ENCODE measurements at places on chromosomes 3 and 15.

DNA sequence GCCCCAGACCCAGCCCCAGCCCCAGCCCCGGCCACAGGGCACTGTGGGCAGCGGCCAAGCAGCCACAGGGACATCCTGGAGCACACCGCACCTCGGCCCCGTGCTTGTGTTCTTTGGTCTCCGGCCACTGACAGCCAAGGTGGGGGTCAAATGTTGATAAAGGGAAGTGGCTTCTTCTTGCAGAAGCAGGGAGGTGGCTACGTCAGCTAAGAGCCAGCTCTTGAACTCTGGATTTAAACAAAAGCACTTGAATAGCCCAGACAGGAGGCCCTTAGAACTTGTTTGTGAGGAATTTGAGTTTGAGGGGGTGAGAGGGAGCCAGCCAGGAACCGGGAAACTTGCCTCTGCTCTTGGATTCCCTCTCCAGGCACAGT lies 135.8 kb upstream of the ABHD17C start:
- DNase-seq: no peak

- DNase-seq: no peak
Measured at GRCh38 chr15:97861529-97862260, 98.8 kb upstream of the ARRDC4 start.

- peak; percentile 27 for DNase-seq
Measured at GRCh38 chr3:171765511-171765887, 44.8 kb downstream of the PLD1 start.

GRCh38 chr3:168037020-168037419 lies 58.7 kb downstream of the GOLIM4 start:
- no peak for DNase-seq

GRCh38 chr3:55870594-55870993 lies 383.5 kb upstream of the WNT5A start:
- no peak for DNase-seq

- no peak for DNase-seq
Measured at GRCh38 chr15:82950295-82950694, 2.2 kb downstream of the HOMER2 start.
